ENCODE measurements at places on chromosomes 11 and 22.
A peak's percentile ranks its signal among the peaks of the same experiment; 100 is the strongest.

- DNase-seq, result no peak
Measured at GRCh38 chr11:10282117-10282516, 11.9 kb downstream of the SBF2 start.

GRCh38 chr11:68979931-68980775, 633 bp downstream of the MRGPRD start:
- DNase-seq, result no peak

GRCh38 chr11:1488575-1489180, 2.1 kb upstream of the MOB2 start:
- no peak for DNase-seq

DNA sequence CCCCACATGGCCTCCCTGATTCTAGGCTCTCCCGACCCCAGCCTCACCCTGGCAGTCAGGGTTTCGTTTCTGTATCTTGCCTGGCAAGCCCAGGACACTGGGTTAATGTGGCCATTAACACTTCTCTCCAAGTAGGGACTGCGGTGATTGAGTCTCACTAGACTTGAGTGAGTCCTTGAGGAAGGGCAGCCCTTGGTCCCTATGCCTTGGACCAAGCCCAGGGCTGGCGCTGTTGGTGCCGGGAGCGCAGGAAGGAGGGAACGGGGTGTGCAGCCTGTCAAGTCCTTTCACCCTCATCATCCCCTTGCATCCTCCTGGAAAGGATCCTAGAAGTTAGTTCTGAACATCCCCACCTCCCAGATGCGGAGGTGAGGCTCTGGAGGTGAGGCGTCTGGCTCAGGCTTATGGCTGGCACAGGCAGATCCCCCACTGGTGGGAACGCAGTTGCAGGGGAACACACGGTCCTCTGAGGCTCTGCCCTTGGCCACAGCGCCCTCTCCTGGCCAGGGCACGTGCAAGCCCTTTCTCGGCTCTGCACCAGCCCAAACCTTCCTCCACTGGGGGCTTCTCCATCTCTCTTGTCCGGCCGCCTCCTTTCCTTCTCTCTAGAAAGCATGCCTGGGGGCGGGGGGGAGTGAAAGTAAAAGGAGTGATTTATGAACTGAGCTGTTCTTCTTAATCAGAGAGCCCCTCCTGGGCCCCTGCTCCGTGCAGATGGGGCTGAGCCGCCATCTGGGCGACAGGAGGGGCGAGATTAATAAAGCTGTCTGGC, 56.7 kb downstream of the TP53I11 start:
- peak; percentile 70 for DNase-seq

DNA sequence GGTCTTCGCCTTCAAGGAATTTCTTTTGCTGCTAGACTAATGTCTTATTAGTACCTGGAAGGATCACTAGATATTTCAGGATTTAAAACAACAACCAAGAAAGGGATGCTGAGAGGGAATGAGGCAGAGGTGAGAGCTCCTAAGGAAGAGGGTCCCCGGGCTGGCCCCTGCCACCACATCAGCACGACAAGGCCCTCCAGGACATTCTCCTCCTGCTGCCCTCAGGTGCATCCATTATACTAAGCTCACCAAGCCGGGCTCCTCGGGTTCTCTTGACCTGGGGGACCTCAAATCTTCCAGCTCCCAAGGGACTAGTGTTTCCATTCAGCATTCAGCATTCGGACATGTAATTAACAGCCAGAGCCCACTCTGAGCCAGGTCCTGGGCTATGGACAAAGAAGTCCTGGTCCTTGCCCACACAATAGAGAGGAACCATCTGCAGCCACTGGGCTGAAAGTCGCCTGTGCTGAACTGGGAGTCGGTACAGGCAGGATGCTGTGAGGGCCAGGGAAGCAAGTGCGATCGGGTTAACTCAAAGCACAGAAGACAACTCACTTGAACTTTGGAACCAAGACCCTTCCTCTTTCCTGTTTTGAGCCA, 29.4 kb upstream of the OAF start:
- DNase-seq, result no peak

DNA sequence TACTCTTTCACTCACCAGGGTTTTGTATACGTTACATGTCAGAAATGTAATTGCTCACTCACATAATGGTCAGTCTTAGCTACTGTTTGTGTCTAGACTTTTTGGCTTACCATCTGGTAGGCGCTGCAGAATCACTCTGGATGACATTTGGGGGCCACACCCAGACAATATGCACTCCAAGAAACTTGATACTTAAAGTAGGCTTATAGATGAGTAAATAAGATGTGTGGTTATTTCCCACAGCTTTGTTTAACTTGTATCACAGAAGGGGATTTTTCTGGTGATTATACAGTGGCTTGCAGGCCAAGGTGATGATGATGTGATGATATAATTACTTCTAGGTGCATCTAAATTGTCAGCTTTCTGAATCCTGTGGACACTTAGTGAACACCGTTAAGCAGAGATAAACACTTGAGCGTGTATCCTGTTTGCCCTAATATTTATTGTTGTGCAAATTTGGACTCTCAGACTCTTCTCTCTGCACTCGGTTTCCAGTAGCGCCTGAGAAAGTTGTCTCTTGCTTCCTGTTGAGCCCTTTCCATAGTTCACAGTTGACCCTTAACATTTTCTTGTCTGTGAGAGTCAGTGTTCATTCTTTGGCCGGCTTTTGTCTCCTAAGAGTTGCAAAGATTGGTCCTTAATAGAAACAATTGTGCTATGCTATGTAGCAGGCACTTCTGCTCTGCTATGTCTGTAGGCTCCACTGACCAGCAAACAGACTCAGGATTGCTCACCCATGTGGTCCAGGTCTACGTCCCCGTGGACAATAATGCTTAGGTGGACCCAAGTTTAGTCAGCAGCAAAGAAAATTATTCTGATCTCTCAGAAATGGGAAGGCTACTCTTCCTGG, 89.3 kb downstream of the PRR5L start:
- DNase-seq, result peak; percentile 58

GRCh38 chr11:16841984-16842383, 103.5 kb downstream of the C11orf58 start:
- no peak for DNase-seq

- DNase-seq, result no peak
Measured at GRCh38 chr11:70448983-70449567, 50.7 kb downstream of the CTTN start.

GRCh38 chr22:17046566-17047348, 38.0 kb upstream of the IL17RA start:
- no peak for DNase-seq

GRCh38 chr11:111798279-111798678, 32.1 kb upstream of the PPP2R1B start:
- no peak for DNase-seq

- peak; percentile 94 for DNase-seq
Measured at GRCh38 chr22:46006379-46007002, 29.5 kb upstream of the WNT7B start.

DNA sequence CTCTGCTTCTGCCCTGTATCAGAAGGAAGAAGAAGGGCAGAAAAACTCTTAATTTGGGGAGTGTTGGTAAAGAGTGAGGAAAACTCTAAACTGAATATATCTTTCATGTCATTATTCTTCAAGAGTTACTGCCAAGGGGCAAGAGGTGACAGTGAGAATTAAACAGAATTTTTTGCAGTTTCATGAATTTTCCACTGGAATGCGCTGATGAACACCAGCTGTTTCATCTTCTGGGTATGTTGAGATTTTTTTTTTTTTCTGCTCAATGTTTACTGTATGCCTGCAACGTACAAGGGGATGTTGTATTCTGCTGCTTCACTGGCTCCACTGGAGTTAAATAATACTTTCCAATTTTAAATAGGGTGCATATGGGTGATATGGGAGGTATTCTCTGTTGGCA, 117.8 kb downstream of the FAM76B start:
- DNase-seq, result no peak

GRCh38 chr11:27380771-27381170, 17.8 kb upstream of the CCDC34 start:
- DNase-seq, result no peak

GRCh38 chr11:46590740-46591605, 2.9 kb downstream of the AMBRA1 start:
- peak; percentile 23 for DNase-seq

GRCh38 chr11:121881806-121882205, 234.2 kb downstream of the BLID start:
- DNase-seq, result peak; percentile 89

GRCh38 chr11:111730871-111731591, 35.2 kb downstream of the PPP2R1B start:
- peak; percentile 55 for DNase-seq

GRCh38 chr22:48494968-48495750, 1332.5 kb downstream of the BRD1 start:
- no peak for DNase-seq

DNA sequence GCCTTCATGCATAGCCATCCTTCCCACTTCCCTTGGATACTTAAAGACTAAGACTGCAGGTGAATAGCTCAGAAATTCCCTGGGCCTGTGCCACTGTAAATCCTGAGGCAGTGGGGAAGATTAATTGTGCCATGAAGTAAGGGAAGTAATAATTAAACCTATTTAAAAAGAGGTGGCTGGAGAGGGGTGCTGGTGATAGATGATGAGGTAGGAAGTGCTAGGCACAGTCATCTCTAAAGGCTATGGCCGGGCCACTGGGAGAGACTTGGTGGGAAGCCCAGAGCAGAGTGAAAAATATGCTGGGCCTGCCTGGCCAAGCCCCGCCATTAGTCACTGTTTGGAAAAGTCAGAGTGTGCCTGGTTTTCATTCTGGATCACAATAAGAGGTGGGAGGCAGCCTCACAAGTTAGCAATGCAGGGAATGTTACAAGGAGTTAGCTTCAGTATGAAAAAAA, 197.2 kb upstream of the PITPNB start:
- DNase-seq, result peak; percentile 94

- DNase-seq, result no peak
Measured at GRCh38 chr11:68386331-68386978, 74.1 kb downstream of the LRP5 start.

- peak; percentile 17 for DNase-seq
Measured at GRCh38 chr11:120645639-120646038, 134.1 kb downstream of the GRIK4 start.

DNA sequence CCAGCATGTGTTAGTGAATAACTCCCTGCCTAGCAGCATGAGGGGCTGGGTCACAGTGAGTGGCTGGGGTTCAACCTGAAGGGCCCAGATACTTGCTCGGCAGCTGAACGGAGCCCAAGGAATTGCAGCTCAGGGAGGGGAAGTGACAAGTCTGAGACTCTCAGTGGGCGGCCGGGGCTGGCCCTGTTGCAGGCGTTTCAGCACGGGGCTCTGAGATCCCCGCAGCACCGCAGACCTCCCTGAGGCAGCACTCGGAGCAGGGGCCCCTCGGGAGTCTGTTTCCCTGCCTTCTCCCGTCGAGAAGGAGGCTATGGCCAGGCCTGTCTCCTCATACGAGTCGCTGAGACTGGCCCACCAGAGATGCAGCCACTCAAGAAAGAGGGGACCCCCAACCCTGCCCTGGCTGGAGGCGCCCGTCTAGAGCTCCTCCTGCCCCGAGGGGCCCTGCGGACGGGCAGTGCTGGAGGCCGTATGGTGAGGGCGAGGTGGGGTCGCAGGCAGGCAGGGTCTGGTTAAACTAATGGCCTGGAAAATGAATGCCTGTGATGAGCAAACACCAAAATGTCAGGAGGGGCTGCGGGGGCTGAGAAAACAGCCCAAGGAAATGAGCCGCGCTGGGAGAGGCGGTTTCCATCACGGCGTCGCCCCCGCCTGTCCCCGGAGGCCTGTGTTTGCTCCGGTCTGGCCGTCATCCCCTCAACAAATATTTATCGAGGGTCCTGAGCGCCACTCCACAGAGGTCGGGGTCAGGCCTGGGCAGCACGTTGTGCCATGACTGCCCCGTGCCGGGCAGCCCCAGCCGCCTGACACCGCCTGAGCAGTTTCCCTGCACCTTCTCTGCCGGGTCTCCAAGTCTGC, 9.3 kb downstream of the TSSC4 start:
- DNase-seq, result no peak

DNA sequence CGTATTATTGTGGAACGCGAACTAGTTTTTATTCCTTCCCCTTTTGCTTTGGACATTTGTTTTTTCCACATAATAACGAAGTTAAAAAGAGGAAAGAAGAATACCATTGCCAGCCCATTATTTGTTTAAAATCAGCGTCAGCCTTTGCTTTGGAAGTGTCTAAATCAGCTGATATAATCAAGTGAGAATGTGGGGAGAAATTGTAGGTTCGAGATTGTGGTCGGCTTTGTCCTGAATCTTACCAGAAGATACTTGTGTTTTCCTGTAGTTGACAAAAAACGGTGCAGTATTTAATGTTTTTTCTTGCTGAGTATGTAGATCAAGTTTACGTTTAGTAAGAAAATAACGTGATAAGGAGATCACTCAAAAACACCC, 935 bp downstream of the ZNF143 start:
- DNase-seq, result peak; percentile 47

- DNase-seq, result peak; percentile 87
Measured at GRCh38 chr11:34426766-34427185, 12.0 kb upstream of the CAT start.
